ENCODE measurements at places on chromosomes 2 and 18.

- DNase-seq = no peak
These were observed 206.0 kb upstream of the PARD3B start for GRCh38 chr2:204339212-204339715.

DNA sequence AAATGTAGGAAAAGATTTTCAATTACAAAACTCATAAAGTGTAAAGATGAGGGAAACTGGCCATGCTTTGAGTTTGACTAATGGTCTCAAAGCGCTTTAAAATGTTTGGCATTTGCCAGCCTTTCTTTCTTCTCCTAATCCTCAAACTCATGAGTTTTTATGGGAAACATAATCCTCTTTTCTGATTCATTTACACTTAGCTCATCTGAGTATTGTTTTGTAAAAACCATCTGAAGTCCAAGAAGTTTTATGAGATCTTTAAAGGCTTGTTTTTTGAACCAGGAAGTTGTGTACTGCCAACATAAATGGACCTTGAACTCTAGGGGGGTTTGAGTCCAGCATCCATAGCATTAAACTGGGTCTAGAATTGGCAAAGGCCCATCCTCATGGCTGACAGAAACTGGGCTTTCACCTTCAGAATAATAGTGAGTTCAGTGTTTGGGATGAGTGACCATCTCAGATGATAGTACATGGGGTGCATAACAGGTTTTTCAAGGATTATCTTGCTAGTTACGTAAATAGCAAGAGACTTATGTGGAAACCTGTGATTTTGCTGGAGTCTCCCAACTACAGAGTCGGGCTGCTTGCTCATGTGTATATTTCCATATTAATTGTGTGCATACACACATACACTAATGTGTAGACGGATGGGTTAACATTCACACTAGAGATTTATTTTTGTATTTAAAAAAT lies 3.8 kb upstream of the LTBP1 start:
- no peak for DNase-seq

DNA sequence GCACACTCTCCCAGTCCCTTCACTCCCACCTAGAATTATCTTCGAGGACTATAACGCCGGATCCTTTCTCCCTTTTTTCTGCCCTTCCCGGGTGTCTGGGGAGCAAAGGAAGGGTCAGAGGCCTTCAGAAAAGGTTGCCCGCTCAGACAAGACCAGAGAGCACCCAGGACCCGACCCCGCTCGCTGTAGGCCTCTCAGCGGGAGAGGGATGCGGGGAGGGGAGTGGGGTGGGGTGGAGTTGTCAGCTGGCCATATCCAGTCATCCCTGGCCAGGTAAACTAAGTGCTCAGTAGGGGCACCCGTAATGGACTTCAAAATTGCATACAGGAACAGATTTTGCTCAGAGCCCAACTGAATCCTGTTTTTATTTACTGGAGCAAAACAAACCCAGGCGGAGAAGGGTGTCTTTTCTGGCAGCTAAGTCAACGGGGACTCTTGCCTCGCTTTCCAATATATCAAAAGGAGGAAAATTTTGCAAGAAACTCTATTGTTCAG lies 65.0 kb downstream of the NOL4 start:
- DNase-seq = no peak

- DNase-seq = no peak
These were observed 793.7 kb upstream of the FANCL start for GRCh38 chr2:59034837-59035236.

- peak; percentile 8 for DNase-seq
These were observed 211.3 kb upstream of the APCDD1 start for GRCh38 chr18:10242936-10243680.

- DNase-seq = no peak
These were observed 7.1 kb upstream of the IL1RL1 start for GRCh38 chr2:102304268-102304667.

GRCh38 chr2:67277450-67277849 lies 119.7 kb upstream of the ETAA1 start:
- no peak for DNase-seq

DNA sequence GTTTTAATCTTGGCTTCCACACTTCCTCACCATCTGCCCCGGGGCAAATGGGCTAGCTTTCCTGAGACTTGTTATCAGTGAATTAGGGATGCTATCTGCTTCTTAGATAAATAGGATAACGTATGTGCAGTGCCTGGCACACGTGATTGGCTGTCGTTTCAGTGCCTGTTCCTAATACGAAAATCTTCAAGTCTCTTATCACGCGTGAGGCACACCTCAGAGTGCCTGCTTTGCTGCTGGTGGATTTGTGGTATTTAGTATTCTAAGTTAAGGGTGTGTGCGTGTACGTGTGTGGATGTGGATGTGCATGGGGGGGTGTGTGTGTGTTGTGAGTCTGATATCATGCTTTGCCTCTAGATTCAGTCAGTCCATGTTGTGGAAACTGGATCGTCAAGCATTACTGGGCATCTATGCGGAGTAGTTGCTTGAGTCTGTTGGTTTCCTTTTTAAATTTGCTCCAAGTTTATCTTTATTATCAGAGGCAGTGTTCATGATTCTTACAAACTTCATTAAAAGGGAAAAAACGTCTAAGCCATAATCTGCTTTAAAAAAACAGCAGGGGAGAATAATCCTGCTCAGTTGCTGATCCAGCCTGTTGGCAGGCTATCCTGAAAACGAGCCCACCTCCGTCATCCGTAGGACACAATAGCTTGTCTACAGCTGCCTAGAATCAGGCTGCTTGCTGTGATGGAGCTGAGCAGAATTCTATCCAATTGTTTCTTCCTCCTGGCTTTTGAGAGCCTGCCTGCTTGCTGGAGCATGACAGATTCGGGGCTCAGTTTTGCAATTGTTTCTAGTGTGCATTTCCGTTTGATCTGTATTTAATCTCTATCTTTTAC lies 6.6 kb downstream of the SH3RF3 start:
- DNase-seq = no peak

DNA sequence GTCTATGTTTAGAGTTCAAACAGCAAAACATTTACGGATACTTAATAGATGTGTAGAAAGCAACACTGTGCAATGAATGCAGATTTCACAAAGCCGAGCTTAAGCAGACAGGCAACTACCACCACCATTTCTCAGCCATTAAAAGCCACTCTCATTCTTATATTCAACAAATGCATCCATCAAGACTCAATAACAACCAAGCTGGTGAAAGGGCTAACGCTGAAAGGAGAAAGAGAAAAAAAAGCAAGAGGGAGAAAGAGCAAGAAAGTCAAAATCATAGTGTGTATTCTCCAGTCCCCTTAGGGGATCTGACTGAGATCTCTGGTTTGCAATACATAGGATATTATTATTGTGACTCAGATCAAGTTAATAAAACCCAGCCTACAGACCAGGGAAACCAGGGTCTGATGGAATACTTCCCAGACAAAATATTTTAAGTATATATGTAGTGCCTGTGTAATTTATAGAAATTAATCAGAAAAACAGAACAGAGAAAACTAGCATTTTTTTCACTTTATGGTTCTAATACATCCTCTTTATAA lies 14.1 kb downstream of the SATB2 start:
- DNase-seq = no peak

DNA sequence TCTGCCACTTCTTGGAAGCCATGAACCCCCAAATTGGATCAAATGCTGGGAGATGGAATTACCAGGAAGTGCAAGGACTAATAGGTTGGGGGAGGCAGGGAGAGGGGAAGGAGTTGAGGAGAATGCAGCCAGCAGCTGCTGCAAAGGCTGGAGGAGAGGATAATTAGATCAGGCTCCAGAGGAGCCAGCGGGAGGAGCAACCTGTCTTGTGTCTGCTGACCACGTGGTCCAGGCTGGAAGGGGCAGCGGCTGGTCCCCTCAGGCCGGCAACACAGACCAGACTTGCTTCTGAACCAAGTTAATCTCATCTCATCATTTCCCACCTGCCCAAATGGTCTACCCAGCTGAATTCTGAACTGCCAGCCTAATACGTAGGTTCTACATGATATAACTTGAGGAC lies 68.3 kb downstream of the MRO start:
- no peak for DNase-seq

GRCh38 chr2:6957910-6958615 lies 40.9 kb downstream of the RNF144A start:
- no peak for DNase-seq

DNA sequence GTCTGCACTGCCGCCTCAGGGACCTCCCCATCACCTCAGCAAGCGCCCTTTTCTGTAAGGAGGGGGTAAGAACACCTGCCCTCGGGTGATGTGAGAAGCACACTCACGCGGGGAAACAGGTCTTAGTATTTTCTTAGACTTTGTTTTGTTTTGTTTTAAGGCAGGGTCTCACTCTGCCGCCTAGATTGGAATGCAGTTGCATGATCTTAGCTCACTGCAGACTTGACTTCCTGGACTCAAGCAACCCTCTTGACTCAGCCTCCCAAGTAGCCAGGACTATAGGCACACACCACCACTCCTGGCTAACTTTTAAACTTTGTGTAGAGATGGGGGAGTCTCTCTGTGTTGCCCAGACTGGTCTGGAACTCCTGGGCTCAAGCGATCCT lies 37.1 kb downstream of the RAMP1 start:
- no peak for DNase-seq

GRCh38 chr2:215060861-215061536 lies 77.4 kb downstream of the ABCA12 start:
- DNase-seq = no peak

DNA sequence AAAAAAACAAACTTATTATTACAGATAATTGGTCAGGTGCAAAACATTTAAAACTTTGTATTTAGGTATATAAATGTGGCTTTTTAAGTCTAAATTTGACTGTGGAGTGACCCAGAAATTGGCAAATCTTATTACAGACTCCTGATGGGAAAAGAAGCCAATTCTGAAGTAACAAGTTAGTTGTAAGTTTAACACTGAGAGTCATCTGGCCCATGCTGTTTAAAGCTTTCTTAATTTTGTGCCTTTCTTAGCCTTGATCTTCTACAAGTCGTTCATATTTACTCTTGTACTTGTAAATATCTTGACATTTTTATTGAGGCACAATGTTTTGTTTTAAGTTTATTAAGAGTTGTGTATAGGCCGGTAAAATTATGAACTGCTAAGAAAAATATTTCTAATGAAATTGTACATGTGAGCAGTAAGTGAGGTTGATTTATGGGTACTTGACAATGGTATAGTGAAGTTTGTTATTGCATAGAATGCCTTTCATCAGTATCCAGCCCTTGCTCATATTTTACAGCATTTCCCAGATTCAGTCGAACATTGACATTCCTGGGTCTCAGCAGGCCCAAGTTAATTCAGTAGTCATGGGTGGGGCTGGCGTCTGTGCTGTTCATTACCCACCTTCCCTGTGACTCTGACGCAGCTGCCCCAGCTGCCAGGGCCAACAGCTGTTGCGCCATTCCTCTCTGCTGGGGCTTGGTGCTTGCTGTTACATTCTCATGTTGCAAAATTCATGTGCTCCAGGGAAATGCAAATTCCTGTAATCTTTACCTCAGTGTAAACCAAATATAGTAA lies 121.4 kb downstream of the ZNF236 start:
- no peak for DNase-seq

- peak; percentile 75 for DNase-seq
These were observed 130.9 kb upstream of the RAB12 start for GRCh38 chr18:8478166-8478967.

GRCh38 chr2:98108110-98108509 lies 21.1 kb downstream of the VWA3B start:
- DNase-seq = no peak

- DNase-seq = no peak
These were observed 376.7 kb downstream of the TDRD15 start for GRCh38 chr2:21500401-21500945.

GRCh38 chr18:69648486-69648885 lies 247.8 kb downstream of the DOK6 start:
- no peak for DNase-seq

DNA sequence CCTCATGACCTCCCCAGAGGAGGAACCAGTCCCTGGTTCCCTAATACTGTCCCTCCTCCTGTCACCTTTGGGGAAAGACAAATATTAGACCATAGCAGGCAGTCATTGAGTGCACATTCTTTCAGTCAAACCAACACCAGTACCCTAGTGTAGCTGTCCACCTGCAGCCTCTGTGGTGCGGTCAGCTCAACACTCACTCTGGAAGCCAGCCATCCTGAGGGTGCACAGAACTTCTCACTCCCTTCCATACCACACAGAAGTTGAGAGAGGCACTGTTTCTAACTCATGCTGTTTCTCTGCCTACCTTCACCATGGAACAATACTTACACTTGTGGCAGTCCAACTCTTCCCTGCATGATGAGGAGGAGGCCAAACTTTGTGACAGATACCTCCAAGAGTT lies 232.6 kb upstream of the FBXO11 start:
- no peak for DNase-seq

GRCh38 chr2:171271386-171271785 lies 110.7 kb upstream of the TLK1 start:
- DNase-seq = no peak

Measured in HEK293T (cell line).